Fibroblast of the aortic adventitia (primary cell): ENCODE measurements at places on chromosomes 1 and 21.
A peak's percentile ranks its signal among the peaks of the same experiment; 100 is the strongest.

DNA sequence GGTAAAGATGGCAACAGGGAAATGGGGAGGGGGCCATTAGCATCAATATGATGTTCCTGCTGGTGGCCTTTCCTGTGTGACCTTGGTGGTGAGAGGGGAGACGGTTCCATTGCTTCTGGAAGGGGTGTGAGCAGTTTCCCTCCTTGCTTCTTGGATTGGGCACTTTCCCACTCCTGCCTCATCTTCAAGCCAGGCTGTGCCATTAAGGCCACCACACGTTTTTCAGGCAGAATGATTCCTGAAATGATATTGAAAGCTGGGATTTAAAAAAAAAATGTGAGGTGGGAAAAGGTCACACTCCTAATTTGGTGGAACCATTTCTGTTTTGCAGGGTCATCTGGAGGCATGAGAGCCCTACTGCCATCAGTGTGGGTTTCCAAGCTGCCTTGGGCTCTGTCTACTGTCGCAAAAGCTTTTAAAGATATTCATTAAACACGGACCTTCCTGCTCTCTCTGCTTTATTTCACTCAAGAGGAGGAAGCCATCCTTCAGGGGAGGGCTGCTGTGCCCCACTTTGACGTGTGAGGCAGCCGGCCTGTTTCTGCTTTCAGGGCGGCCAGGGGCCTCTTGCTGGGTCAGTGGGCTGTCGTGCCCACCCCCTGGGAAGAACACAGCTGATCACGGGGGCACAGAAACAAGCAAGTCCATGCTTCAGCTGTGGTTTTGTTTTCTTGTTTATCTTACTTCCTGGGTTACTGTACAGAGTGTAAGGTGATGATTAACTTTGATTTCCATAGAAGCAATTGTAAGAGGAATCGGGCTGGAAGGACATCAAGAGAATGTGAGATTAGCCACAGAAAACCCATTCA, 8.0 kb downstream of the RIIAD1 start:
- DNase-seq, result no peak

- no peak for DNase-seq
Measured at GRCh38 chr1:241808265-241808664, 39.7 kb upstream of the EXO1 start.

GRCh38 chr1:44244986-44245385, 31.7 kb downstream of the DMAP1 start:
- DNase-seq, result no peak

DNA sequence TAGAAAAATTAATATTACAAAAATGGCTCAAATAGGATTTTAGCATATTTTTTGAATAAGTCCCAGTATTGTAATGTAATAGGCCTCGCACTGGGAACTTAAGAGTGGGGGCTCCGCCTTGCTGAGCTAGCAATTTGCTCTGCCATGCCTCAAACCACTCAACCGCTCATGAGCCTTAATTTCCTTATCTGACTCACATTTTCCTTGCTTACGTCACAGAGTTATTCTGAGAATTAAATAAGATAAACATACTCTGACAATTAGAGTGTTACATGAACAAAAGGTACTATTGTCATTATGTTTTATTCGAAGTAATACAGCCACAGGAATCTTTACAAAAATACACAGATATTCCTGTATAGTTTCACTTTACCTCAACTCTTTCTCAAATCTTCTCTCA, 108.1 kb downstream of the SLC44A5 start:
- peak; percentile 37 for DNase-seq

- no peak for DNase-seq
Measured at GRCh38 chr1:228321435-228321834, 85.2 kb downstream of the TRIM11 start.

DNA sequence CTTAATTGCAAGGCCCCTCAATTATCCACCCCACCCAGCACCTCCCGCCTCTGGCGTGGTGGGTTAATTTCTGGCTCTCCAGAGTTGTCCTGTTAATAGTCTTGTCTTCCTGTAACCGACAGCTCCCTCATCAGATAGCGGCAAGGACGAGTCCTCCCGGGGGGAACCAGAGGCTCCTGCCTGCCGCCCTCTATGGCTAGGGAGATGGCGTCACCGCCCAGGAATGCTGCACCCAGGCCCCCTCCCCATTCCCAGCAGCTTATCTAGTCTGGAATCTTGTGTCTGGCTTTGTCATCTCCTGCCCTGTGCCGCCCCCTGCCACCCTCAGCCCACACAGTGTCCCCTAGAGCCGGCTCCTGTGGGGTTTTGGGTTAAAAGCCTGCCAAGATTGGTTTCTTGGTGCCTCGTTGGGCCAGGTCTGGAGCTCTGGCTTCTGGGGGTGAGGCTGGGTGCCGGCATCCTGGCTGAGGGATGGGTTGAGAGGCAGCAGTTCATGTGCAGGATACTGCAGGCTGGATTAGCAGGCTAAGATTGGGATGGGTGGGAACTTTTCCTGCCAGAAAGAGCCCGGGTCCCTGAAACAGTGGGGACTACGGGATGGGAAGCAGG, 48.8 kb downstream of the EDN2 start:
- DNase-seq, result no peak

DNA sequence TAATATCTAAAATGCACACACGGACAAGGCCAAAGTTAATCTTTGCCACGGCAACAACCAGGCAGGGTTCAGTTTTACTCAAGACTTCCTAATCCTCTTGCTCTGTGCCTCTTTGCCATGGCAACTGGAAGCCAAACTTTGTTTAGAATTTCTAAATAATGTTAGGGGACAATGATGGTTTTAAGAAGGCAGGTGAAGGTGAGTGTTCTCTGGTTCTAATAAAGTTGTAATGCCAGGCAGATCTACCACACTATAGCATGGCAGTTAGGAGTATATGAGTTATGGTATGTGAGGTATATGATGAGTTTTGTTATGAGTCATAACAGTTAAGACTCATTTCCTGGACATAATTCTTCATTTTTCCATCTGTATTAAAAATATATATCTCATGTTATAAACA, 2.7 kb downstream of the PTPRC start:
- DNase-seq, result no peak

- no peak for DNase-seq
Measured at GRCh38 chr1:11792106-11792505, 13.7 kb downstream of the MTHFR start.
